SJCRH30 (cell line): ENCODE measurements at places on chromosomes 7 and 10. TPM values are rescaled to one million over a fixed set of nuclear protein-coding genes. Genes with fewer than 3 reads are reported as not detected.

Gene DLX5
- total RNA-seq = not detected in 2 replicates

Gene HEPACAM2
- total RNA-seq = 3.0 and 4.2 TPM in 2 replicates

Gene NUDT13
- total RNA-seq = 0.49 and 0.84 TPM in 2 replicates

Gene ANXA11
- total RNA-seq = 36.2 and 39.5 TPM in 2 replicates

Gene PLEKHS1
- 6.1 and 7.3 TPM in 2 replicates for total RNA-seq

Gene SLC13A1
- total RNA-seq = 0.03 and 0.14 TPM in 2 replicates

Gene GPR26
- not detected in 2 replicates for total RNA-seq

Gene METTL27
- 0.30 and 0.55 TPM in 2 replicates for total RNA-seq

Gene H2BK1
- total RNA-seq = not detected in 2 replicates

Gene NPC1L1
- total RNA-seq = not detected in 2 replicates

Gene C10orf105
- total RNA-seq = not detected in 2 replicates

Gene ZDHHC4
- 56.7 and 57.8 TPM in 2 replicates for total RNA-seq

Gene GLI3
- 8.9 and 11.1 TPM in 2 replicates for total RNA-seq

Gene WASL
- total RNA-seq = 25.4 and 26.4 TPM in 2 replicates

Gene BTBD16
- not detected in 2 replicates for total RNA-seq

Gene SPAM1
- not detected in 2 replicates for total RNA-seq

Gene APBB1IP
- not detected in 2 replicates for total RNA-seq

Gene HOXA3
- 12.0 and 12.2 TPM in 2 replicates for total RNA-seq

Gene TMEM270
- not detected in 2 replicates for total RNA-seq

Gene DNAH11
- 1.0 and 1.1 TPM in 2 replicates for total RNA-seq

Gene RBM20
- 11.1 and 12.4 TPM in 2 replicates for total RNA-seq

Gene SSC4D
- total RNA-seq = 0.86 and 1.8 TPM in 2 replicates

Gene IDI2
- total RNA-seq = not detected in 2 replicates

Gene FHIP2A
- 10.9 and 11.1 TPM in 2 replicates for total RNA-seq

Gene LIPK
- total RNA-seq = not detected in 2 replicates

Gene MRLN
- total RNA-seq = 10.5 and 16.0 TPM in 2 replicates

Gene TBX20
- total RNA-seq = 2.0 and 2.6 TPM in 2 replicates

Gene GIMAP4
- total RNA-seq = not detected in 2 replicates

Gene DPCD
- 35.7 and 36.2 TPM in 2 replicates for total RNA-seq

Gene CTAGE8
- total RNA-seq = not detected in 2 replicates

Gene CYP2W1
- total RNA-seq = not detected in 2 replicates

Gene STEAP1
- 0.55 TPM in 1 of 2 replicates, not detected in the other for total RNA-seq

Gene CCL24
- total RNA-seq = 0.35 TPM in 1 of 2 replicates, not detected in the other

Gene TSPAN12
- total RNA-seq = 114 and 123 TPM in 2 replicates

Gene CPN1
- total RNA-seq = not detected in 2 replicates

Gene RAB19
- total RNA-seq = not detected in 2 replicates

Gene GTF2IRD1
- 49.3 and 58.8 TPM in 2 replicates for total RNA-seq

Gene PITRM1
- 43.0 and 51.4 TPM in 2 replicates for total RNA-seq

Gene CFAP70
- total RNA-seq = 0.12 TPM in 1 of 2 replicates, not detected in the other

Gene RADIL
- 0.12 and 0.23 TPM in 2 replicates for total RNA-seq

Gene TMEM178B
- 0.63 and 0.73 TPM in 2 replicates for total RNA-seq

Gene TMEM196
- not detected in 2 replicates for total RNA-seq

Gene ARHGEF5
- total RNA-seq = not detected in 2 replicates

Gene CACNB2
- 0.04 TPM in 1 of 2 replicates, not detected in the other for total RNA-seq

Gene SPDYE9
- not detected in 2 replicates for total RNA-seq

Gene DIP2C
- 5.0 TPM in 2 replicates for total RNA-seq

Gene TAC1
- not detected in 2 replicates for total RNA-seq
